ENCODE measurements at places on chromosomes 3 and 15.

DNA sequence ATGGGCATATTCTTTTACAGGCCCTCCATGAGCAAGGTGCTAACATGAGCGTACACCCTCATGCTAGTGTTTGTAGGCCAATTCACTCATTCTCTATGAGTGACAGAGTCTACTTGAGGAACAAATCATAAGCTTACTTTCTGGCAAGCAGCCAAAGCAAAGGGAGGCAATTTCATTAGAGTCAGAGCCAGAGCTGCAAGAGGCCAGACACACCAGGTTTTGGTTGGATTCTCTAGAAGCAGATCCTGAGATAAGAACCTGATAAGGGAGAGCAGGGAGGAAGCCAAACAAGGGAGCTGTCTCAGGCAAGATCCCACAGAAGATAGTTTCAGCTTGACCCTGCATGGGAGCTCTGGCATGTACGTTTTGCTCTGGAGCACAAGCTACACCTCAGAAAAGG lies 214.1 kb upstream of the CTNNB1 start:
- no peak for DNase-seq

DNA sequence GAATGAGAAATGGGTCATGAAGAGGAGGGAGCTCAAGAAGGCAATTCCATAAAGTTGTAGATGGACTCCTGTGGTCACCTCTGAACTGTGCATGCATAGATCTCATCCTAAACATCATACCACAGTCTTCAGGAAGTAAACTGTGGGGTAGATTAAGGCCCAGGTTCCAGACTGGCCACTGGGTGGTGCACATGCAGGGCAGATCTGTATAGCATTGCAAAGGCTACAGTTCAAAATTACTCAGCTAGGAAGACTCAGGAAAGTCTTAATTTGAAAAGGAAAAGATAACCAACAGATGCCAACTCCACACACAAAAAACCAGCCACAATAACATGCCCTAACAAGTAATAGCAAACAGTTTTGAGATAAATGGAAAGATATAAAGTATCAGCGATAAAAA lies 20.3 kb downstream of the KY start:
- no peak for DNase-seq

DNA sequence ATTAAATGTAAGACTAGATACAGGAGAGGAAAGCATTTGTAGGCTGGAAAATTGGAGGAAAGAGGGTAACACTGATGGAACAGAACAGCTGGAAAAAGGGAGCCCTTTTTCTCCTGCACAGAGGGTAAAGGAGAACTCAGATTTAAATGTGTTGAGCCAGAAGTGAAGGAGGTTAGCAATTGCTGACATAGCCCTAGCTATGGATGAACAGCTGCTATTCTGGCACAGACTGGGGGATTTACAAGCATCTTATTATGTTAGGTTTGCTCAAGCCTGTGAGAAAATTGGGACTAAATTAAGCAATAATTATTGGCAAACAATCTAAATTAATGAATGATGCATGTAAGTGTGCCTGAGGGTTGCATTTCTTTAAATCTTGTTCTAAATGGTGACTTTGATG lies 40.6 kb upstream of the PRR20G start:
- DNase-seq = no peak

GRCh38 chr3:37862903-37863815 lies 1.5 kb downstream of the CTDSPL start:
- no peak for DNase-seq

DNA sequence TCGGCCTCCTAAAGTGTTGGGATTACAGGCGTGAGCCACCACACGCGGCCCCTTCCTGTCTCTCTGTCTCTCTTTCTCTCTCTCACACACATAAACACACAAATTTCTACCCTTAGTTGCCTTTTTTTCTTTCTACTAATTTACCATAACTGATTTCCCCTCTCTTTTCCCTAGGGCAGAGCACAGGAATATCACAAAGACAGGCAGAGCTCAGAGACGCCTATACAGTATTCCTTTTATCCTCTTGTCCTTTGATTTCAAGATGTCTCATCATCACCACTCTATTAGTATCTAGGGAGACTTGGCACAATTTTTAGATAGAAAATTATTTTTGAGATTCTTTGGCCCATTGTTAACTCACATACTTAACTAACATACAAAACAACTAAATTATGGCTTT lies 25.8 kb upstream of the ST3GAL6 start:
- DNase-seq = no peak

DNA sequence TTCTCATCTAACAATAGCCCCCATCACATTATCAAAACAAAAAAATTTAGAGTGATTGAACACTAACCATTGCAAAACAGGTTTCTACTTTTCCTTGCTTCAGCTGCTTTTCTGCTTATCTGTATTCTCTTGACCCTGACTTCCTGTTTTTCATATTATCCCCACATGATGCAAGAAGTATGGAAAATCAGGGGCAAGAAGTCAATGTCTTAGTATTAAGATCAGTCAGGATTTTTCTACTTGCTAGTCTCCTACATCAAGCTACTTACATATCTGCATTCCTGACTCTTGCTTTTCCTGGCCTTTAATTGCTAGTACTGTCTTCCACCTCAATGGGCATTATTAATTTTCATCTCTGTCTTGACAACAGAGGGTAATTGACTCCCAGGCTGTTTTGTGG lies 300.2 kb downstream of the OTOL1 start:
- DNase-seq = no peak

DNA sequence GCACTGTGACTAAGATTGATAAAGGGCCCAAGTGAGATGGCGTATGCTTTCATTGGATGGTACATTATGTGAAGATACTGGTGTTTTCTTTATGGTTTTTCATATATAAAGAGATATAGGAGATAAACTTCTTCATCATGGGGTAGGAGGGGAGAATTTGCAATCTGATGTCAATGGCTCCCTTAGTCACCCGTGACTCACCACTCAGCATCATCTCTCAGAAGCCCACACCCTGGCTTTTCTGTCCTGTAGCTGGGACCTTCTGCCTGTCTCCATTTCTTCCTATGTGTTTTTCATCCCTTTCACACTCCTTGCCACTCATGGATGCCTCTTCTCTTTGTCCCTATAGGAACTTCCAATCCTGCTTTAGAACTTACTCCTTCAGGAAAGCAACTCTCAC lies 114.3 kb upstream of the SEMA6D start:
- no peak for DNase-seq

DNA sequence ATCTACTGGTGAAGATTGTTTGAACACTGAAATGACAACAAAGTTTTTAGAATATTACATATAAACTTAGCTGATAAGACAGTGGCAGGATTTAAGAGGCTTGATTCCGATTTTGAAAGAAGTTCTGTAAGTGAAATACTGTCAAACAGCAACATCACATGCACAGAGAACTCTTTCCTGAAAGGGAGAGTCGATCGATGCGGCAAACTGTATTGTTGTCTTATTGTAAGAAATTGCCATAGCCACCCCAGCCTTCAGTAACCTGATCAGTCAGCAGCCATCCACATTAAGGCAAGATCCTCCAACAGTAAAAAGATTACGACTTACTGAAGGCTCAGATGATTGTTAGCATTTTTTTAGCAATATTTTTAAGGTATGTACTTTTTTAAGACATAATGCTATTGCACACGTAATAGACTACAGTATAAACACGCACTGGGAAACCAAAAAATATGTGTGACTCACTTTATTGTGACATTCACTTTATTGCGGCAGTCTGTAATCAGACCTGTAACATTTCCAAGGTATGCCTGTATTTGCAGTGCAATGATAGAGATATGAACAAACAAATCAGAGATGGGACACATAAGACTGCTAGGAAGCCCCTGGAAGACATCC lies 225.6 kb upstream of the UBE2E1 start:
- DNase-seq = no peak

GRCh38 chr15:51848811-51849210 lies 19.4 kb downstream of the TMOD3 start:
- no peak for DNase-seq

- no peak for DNase-seq
These were observed 147.4 kb downstream of the CHST2 start for GRCh38 chr3:143266927-143267326.

DNA sequence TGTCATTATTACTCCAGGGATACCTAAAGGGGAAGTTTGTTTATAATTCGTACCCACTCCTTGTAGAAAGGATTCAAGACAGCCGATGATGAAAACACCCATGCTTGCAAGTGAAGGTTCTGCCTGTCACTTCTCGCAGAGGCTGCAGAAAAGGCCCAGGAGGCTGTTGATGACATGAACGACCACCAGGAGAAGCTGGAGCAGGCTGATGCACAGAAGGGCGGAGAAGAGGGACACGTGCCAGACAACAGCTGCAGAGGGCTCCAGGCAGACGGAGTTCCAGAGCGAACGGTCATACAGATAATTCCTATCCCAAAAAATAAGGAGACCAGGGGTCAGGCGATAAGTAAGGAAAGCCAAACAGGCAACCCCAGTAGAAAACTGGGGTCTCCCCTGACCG lies 5.7 kb upstream of the DYNLT2B start:
- DNase-seq = no peak

GRCh38 chr3:114827495-114827894 lies 319.6 kb downstream of the ZBTB20 start:
- no peak for DNase-seq

GRCh38 chr3:47712398-47712797 lies 69.3 kb downstream of the SMARCC1 start:
- DNase-seq = no peak

GRCh38 chr3:71310359-71310979 lies 273.1 kb downstream of the FOXP1 start:
- no peak for DNase-seq

GRCh38 chr15:75420698-75421097 lies 30.8 kb downstream of the SIN3A start:
- no peak for DNase-seq

- no peak for DNase-seq
These were observed 58.4 kb downstream of the PLXNA1 start for GRCh38 chr3:127041264-127041820.

DNA sequence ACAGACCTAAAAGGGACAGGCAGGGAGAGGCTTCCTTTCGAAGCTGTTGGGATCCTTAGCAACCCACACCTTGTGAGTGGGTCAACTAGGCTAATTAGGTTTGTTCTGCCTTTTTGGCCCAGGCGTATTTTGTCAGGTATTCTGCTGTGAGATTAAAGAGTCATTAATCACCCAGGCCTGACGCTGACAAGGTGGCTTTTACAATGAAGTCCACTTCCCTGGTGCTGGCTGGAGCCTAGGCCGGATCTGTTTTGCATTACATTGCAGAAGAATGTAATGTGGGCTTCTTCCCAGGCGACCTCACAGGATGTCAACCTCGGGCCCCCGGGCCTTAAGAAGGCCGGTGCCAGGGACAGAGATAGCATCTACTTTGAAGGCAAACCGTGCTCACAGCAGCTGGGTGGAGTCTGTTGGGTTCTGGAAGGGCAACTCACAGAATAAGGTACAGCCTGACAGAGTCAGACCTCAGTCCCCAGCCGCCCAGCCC lies 76.9 kb downstream of the HES1 start:
- no peak for DNase-seq

GRCh38 chr15:69706353-69707097 lies 253.9 kb downstream of the RPLP1 start:
- DNase-seq = no peak

Measured in esophagus squamous epithelium (tissue), 5 donors.